Activated T-cell treated with anti-CD3 and anti-CD28 coated beads, Interleukin-2, amount 50 U/mL, for 1 hour (primary cell): ENCODE measurements at places on chromosomes 1 and 21.

DNA sequence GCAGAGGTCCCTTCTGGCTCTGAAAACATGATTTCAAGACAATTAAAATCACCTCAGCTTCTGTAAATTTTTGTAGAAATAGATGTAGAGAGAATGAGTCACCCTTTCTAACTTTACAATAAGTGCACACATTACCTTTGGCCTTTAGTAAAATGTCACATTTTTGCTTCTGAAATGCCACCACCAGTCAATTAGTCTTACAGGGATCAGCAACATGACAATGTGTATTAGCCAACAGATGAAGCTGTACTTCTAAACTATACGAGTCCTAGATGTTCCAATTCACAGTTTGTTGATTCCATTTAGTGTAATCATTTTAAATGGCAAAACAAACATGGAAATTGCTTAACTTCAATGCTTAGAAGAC lies 23.1 kb downstream of the C21orf91 start:
- DNase-seq: no peak

DNA sequence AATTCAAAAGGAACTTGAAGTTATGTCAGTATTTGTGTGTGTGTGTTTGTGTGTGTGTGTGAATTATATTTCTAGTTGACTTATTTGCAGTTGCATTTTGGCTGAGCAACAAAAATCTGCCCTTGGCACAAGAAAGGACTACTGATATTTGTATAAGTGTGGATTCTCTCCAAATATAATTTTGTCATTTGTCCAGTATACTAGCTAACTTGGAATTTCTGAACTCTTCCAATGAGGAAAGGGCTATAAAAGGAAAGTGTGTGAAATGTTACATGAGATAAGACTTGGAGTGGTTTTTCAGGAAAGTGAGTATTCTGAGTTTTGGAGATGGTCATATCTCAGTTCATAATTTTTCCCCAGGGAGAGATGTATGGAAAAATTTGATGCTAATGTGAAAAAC lies 1384.1 kb upstream of the B3GALT2 start:
- DNase-seq: no peak

DNA sequence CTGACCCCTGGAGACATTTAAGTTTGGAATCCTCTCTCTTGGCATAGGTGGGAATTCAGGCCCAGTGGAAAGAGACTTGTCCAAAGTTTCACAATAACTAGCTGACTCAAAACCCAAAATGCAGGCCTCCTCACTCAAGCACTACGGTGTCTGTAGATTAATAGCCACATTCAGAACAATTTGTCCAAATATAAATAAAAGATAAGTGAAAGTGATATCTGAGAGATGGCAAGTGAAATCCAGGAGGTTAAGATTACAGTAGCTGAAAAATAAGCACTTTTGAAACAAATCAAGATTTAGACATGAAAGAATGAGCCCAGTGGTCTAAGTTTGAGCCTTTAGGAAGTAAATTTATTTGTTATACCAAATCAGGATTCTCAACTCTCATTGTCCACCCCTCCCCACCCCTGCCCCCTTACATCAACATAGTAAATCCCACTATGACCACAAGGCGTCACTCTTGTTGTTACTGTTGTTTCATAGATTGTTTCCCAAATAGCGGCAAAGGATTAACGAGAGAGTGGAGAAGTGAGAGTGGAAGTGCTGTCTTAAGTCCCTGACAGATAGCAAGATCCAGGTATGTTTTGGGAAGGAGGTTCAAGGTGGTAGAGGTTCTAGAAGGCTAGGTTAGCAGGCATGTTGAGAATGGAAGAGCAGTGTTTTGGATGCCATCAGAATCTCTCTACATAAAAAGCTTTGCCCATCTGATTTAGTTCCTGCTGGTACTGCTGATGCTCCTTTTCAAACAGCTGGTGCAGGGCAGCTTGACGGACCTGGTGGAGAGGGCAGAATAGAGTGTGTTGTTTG lies 7.1 kb upstream of the TPM3 start:
- no peak for DNase-seq

DNA sequence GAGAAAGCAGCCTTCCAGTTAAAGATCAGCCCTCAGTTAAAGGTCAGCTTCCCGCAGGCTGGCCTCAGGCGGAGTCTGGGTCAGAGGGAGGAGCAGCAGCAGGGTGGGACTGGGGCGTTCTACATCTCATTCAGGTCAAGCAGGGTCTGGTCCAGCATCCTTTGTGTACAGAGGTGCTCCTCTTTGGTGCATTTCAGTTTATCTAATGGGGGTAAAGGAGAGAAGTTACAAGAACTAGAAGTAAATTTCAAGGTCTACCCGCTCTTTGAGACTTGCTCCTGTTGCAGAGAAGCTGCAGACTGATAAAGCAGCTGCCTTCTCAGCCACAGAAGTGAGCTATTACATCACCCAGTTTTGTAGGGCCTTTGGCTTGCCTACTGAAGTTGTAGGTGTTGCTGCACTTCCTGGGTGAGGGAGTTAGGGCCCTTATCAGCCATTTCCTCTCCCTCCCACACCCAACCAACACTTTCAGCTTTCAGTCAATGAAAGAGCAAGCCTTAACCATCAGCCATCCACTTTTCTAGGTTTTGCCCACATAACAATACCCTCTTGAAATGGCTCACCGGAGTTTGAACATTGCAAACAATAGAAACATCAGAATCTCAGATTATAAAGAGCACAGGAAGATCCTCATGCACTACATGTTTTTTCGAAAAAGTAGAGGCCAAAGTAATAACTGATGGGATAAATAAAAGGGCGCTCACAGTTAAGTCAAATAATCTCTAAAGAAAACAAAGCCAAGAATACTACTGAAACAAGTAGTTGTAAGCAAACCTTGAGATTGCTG lies 2.8 kb upstream of the NUP210L start:
- DNase-seq: peak; percentile 53

DNA sequence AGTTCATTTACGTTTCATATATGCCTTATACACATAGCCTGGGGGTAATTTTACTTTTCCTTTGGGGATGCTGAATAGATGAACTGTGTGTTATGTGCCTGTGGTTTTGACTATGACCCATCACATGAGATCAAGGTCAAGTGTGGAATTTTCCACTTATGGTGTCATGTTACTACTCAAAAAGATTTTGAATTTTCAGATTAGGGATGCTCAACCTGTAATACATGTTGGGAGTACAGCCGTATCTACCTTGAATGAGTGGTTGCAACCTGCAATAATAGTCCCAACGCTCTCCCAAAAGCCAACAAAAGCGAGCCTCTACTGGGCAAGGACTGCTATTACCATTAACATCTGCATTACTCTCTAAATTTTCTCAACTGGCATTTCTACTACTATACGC lies 68.5 kb upstream of the SDC3 start:
- DNase-seq: no peak

- DNase-seq: no peak
These were observed 17.3 kb downstream of the SMAP2 start for GRCh38 chr1:40390857-40391256.

GRCh38 chr21:43204638-43205037 lies 35.8 kb downstream of the CRYAA start:
- no peak for DNase-seq

- DNase-seq: no peak
These were observed 926 bp upstream of the SH3D21 start for GRCh38 chr1:36304970-36305914.

- DNase-seq: peak; percentile 79
These were observed 72.1 kb downstream of the SKI start for GRCh38 chr1:2300004-2300771.

GRCh38 chr1:42380586-42381279 lies at the start of gene RIMKLA:
Gene RIMKLA (plus strand): TSS chr1:42380792. CDS start chr1:42380935, 143 bp downstream.
- peak; percentile 56 for DNase-seq

- DNase-seq: no peak
These were observed 4.7 kb downstream of the OR2B11 start for GRCh38 chr1:247453245-247453644.

DNA sequence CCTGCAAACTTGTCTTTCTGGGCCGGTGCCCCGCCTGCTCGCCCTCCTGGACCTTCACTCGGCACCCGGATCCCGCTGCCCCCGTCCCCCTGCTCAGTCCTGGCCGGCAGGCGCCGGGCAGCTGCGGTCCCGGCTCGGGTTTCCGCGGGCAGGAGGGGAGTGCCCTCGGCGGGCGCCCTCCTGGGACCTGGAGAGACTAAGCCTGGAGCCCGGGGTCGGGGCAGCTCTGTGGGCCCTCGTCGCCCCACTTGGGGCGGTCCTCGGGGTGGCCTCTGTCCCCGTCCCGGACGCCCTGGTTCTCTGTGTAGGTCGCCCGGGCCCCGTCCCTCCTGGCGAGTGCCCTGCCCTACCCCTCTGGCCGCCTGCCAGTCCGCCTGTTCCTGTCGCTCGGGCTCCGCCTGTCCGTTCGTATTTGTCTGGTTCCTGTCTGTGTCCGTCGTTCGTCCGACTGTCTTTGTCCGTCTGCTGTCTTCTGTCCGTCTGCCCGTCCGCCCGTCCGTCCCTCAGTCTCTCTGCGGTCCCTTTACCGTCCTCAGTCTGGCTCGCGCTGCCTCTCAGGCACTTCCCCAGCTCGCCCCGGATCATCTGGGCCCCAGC lies 490 bp downstream of the SERINC2 start:
- DNase-seq: peak; percentile 52

- no peak for DNase-seq
These were observed 15.0 kb upstream of the F5 start for GRCh38 chr1:169601096-169601881.

- no peak for DNase-seq
These were observed 105.0 kb downstream of the MATN1 start for GRCh38 chr1:30618335-30618747.
